Immature natural killer cell (primary cell): ENCODE measurements at places on chromosomes 3 and 15. TPM values are rescaled to one million over a fixed set of nuclear protein-coding genes. Genes with fewer than 3 reads are reported as not detected.

The MYO5A gene
- polyA plus RNA-seq = 5.9 TPM

- peaks cover 8% of the 10 kb centered on the region for H3K27me3 ChIP-seq
- H3K36me3 ChIP-seq = no peaks in the 10 kb centered on the region
- H3K4me1 ChIP-seq = no peaks in the 10 kb centered on the region
Observed at GRCh38 chr3:134328846-134329245, 45.4 kb downstream of the AMOTL2 start.

The TMIE gene
- polyA plus RNA-seq = not detected

DNA sequence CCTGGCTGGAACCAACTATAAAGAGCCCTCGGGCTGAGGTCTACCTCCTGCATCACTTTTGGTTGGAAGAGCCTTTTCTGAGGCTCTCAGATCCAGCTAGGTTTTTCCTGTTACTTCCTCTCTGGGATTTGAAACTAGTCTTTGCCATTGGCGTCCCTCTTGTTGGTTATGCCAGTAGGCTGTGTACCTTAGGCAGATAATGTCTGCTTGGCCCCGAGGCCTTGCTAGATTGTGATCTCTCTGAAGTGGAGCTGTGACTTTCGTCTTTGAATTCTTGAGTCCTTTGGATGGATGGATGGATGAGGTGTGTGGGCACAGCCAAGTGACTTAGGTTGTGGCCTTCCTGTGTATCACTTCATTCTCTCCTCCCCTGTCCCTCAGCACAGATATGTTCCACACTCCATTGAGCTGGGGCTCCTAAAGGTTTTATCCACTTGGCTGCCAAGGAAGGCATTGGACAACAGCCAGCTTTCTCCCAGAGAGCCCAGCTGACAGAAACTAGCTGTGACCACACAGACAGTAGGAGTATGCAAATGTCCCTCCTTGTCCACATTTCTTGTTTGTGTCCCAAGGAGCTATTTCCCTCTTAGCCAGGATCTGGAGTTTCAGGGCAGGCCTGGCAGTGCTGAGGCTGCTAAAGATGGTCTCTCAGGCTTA lies 7.9 kb upstream of the DNAJC17 start:
- H3K4me3 ChIP-seq = no peak overlapping the region
- H3K27me3 ChIP-seq = no peaks in the 10 kb centered on the region
- H3K4me1 ChIP-seq = no peaks in the 10 kb centered on the region

DNA sequence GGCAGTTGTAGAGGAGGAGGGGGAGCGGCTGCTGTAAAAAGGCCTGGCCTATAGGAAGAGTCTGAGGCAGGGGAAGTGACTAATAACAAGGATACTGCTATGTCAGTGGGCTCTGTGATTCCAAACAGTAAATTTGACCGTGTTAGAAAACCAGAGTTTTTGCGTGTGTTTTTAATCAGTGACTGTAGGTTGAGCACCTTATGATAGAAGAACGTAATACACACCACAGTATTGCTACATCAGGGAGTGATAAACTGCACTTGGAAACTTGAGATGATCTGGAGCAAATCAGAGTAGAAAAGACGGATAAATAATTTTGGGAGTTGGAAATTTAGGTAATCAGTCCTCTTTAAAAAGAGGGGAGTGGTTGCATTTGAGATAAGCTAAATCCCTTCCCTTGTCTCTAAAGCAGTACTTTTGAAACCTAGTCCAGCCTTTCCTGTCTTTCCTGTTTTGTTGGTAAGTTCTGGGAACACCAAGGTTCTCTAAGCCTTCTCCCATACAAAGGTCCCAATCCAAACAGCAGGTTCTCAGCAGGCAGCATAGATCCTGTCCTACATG lies 130.5 kb upstream of the NR2E3 start:
- H3K4me1 ChIP-seq = no peaks in the 10 kb centered on the region
- peaks cover 5% of the 10 kb centered on the region for H3K27me3 ChIP-seq
- H3K36me3 ChIP-seq = no peaks in the 10 kb centered on the region
- no peak overlapping the region for H3K4me3 ChIP-seq
